M059J (cell line): ENCODE measurements at places on chromosomes 16 and 17.
A peak's percentile ranks its signal among the peaks of the same experiment; 100 is the strongest.

GRCh38 chr16:81280393-81280792 is 34.4 kb upstream of the GAN start:
- peak; percentile 40 for DNase-seq

- no peak for DNase-seq
Measured at GRCh38 chr17:77264617-77265230, 124.0 kb downstream of the SEC14L1 start.

DNA sequence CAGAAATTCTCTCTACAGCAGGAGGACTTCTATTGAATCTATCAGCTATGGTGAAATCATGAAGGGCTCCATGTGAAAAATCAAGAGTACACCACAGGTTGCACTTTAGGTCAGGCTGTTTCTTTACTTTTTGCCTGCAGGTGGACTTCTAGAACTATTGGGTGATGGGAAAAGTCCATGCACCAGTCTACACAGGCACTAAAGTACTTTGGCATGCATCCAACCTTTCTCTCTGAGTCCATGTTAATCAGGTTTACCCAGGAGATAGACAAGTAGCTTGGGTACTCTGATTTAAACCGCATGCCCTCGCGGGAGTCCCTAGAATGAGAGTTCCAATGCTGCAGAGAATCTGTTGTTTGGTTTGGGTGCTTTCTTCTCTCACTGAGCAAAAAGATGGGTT is 9.1 kb upstream of the ANKFN1 start:
- no peak for DNase-seq

GRCh38 chr17:73998653-73999645 is 204.5 kb upstream of the RPL38 start:
- peak; percentile 17 for DNase-seq

GRCh38 chr17:59533694-59534093 is 31.7 kb upstream of the DHX40 start:
- no peak for DNase-seq

GRCh38 chr17:57507828-57508227 is 237.3 kb downstream of the CCDC182 start:
- DNase-seq: no peak

DNA sequence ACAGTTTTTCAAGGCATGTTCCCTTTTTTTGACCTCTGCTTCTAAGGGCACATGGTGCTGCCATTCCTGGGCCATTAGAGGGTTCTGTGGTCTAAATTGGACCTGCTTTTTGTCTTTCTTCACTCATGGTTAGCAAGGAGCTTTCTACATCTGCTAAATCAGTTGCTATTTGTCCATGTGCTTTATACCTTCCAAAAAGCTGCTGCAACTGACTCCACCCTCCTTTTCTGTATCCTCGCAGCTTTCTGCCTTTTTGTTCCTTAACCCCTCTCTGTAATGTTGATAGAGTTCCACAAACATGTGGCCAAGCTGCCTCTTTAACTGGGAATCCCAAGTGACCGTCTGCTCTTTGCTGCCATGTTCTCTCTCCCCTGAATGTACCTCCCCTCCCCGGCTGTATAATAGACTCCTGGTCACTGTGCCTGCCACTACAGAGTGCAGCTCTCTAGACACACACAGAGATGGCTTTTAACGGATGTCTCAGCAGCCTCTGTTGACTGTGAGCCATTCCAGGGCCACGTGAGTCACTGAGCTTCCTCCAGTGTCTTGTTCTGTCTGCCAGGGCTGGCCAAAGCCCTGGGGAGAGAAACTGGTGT is 57.4 kb upstream of the TEKT3 start:
- peak; percentile 85 for DNase-seq

DNA sequence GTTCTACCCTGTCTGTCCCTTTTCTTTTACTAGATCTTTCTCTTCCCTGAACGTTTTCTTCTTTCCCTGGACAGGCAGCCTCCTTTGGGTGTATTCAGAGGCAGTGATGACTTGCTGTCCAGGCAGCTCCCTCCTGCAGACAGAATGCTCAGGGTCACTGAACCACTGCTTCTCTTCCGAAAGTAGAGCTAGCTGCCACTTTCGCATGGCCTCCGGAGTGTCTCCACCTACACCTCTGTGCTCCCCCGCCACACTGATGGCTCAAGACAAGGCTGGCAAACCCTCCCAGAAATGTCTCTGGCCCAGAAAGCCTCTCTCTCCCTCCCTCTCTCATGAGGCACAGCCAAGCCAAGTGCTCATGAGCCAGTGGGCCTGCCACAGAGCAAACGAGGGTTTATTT is 207.8 kb downstream of the CDRT15L2 start:
- no peak for DNase-seq

DNA sequence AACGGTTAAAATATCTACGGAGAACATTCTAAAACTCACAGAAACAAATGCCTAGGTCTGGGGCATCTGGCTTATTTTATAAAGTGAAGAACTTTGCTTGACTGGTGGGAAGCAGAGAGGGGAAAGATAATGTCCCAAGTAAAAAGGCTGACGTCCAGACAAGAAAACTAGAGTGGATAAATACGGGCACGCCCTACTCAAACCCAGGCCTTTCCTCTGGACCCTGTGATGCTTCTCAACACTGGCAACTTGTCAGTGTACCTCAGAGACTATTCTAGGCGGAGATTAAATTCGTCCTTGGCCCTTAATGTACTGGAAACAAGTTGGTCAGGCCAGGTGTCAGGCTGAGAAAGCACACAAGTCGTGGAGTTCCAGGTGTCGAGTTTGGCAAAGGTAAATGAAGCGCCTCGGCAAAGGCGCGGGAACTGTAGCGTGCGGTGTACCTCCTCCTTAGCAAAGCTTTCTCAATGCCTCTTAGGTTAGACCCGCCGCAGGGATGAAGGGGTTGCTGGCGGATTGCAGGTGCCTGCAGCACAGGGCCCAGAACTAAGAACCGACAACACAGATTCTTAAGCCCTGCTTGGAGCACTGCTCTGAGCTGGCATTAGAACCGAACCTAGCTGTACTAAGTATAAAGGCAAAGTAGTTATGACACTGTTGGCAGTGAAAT is 668 bp upstream of the UNK start:
- DNase-seq: no peak

GRCh38 chr17:1365445-1366039 is 34.5 kb downstream of the YWHAE start:
- DNase-seq: peak; percentile 77

GRCh38 chr16:85431431-85432124 is 181.5 kb upstream of the GSE1 start:
- DNase-seq: no peak

DNA sequence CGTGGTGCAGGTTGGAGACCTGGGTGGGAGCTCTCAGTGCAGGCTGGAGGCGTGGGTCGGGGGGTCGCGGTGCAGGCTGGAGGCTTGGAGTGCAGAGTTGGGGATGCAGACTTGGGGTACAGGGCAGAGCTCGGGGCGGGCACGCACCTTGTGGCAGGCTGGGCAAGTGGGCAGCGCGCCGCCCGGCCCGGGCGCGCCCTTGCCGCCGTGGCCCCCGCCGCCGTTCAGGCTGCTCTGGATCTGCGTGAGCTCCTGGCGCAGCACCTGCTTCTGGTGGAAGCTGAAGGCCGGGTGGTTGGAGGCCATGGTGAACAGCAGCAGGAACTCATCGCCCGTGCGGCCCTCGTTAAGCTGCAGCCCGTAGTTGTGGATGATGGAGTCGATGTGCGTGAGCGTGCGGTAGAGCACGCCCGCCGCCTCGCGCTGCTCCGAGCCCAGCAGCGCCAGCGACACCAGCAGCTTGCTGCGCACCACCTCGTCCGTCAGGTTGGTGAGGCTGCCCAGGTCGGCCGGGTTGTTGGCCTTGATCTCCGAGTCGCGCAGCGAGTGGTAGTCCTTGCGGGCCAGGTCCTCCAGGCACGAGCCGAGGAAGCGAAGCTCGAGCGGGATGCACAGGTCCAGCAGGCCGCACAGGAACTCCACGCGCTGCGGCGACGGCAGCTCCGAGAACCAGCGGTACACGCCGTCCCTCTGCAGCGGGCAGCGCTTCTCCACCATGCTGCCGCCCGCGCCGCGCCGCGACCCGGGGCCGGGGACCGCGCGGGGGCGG is 1.1 kb downstream of the ZCCHC14 start:
- peak; percentile 24 for DNase-seq

DNA sequence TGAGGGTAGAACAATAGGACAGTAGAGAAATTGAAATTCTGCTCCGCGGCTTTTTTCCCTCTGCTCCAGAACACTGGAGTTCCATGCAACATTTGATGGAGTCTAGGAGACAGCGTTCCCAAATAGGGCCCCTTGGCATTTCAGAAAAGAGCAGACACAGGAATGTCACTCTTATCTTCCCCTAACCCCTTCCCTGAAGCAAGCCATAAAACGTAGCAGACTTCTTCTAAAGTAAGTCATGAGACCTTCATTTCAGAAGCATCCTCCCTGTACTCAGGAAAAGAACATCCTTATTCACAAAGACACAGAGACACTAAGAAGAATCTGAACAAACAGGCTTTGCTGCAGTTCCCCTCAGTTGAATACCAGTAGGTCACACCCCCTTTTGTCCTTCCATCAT is 296.1 kb upstream of the SOX9 start:
- no peak for DNase-seq
